ENCODE measurements at places on chromosomes 3 and 15.
A peak's percentile ranks its signal among the peaks of the same experiment; 100 is the strongest.

DNA sequence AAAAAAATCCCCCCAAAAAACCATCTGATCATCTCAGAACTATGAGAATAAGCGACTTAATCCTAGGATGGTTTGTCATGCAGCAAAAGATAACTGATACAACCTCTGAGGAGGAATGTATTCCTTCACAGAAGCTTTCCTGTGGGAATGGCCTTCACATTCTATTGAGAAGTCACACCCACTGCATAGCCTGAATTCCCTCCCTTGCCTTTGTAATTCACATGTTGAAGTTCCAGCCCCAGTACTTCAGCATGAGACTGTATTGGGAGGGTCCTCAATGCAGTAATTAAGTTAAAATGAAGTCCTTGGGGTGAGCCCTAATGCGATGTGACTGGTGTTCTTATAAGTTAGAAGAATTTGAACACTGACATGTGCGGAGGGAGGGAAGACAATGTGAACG is 395.2 kb downstream of the TUSC7 start:
- DNase-seq = no peak
- H3K27me3 ChIP-seq = no peaks in the 10 kb centered on the region
- no peaks in the 10 kb centered on the region for H3K36me3 ChIP-seq
- H3K4me1 ChIP-seq = no peaks in the 10 kb centered on the region
- H3K4me3 ChIP-seq = no peak overlapping the region

- no peak for DNase-seq
- H3K4me1 ChIP-seq = no peaks in the 10 kb centered on the region
These were observed 3.2 kb downstream of the EIF1B start for GRCh38 chr3:40312661-40313226.

DNA sequence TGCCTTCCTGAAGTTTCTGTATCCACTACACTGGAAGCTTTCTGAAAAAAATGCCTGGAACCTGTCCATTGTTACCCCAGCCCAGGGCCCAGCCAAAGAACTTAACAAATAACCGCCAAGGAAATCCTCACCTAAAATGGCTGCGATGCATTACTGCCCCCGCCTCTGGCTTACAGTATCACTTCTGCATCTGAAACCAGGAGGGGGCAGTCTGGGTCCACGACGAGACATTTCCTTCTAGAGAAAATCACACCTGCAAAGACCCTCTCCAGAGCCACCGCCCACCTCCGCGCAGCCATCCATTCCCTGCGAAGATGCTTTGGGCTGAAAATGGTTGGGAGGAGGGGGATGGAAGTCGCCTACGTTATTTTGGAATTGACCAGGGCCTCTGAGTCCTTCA is 22.4 kb upstream of the CELF6 start:
- no peaks in the 10 kb centered on the region for H3K4me1 ChIP-seq
- H3K36me3 ChIP-seq = no peaks in the 10 kb centered on the region
- DNase-seq = no peak
- H3K27ac ChIP-seq = no peak overlapping the region
- no peak overlapping the region for H3K4me3 ChIP-seq

DNA sequence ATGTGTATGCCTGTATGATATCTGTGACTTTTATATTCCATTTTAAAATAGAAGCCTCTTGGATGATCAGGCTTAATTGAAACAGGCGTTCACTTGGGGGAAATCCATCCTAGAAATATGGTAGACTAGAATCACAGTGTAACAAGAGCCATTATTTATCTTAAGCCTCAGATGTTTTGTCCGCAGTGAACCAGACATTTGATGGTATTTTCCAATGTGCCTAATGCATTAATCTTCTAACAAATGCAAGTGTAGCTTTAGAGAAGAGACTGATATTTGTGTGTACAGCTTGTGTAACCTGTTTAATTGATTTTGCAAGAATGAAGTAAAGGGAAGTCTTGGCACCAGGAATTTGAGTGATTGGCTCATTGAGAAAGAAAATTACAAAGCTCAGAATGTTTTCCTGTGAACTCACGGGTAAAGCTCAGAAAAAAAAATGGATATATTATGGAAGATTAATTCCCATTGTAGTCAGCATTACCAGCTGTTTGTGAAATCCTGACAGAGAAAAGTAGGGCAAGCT is 155.7 kb downstream of the SV2B start:
- no peak overlapping the region for H3K27ac ChIP-seq
- no peaks in the 10 kb centered on the region for H3K36me3 ChIP-seq
- no peak overlapping the region for H3K4me3 ChIP-seq
- no peak for DNase-seq
- no peaks in the 10 kb centered on the region for H3K27me3 ChIP-seq
- H3K4me1 ChIP-seq = no peaks in the 10 kb centered on the region

- H3K27me3 ChIP-seq = no peaks in the 10 kb centered on the region
- H3K27ac ChIP-seq = no peak overlapping the region
- no peak overlapping the region for H3K4me3 ChIP-seq
- no peaks in the 10 kb centered on the region for H3K36me3 ChIP-seq
- DNase-seq = no peak
- H3K4me1 ChIP-seq = no peaks in the 10 kb centered on the region
These were observed 201.6 kb upstream of the GOLGA6L4 start for GRCh38 chr15:84033793-84034553.

DNA sequence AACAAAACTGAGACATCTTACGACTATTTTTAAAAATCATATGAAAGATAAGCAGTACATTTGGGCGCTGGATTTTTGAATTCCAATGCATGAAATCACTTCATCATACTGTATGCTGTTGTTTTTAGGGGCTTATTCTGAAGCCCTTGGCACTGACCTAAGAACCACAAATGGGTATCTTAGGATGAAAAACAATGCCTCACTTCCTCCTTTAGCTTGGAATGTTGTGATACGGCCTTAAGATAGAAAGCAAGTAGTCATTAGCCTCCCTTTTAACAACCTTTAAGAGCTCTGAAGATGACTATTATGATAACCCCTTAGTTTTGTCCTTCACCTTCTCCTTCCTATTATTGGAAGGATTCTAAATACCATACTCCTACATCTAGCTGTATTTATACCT is 289.8 kb downstream of the ARPP21 start:
- H3K36me3 ChIP-seq = no peaks in the 10 kb centered on the region
- H3K27ac ChIP-seq = no peak overlapping the region
- no peak for DNase-seq
- H3K4me3 ChIP-seq = no peak overlapping the region
- no peaks in the 10 kb centered on the region for H3K4me1 ChIP-seq

GRCh38 chr3:44280631-44281030 is 38.9 kb downstream of the TOPAZ1 start:
- H3K27ac ChIP-seq = no peak overlapping the region
- H3K4me1 ChIP-seq = no peaks in the 10 kb centered on the region
- no peak for DNase-seq
- H3K36me3 ChIP-seq = no peaks in the 10 kb centered on the region
- no peak overlapping the region for H3K4me3 ChIP-seq
- no peaks in the 10 kb centered on the region for H3K27me3 ChIP-seq

GRCh38 chr3:109071350-109072142 is 46.4 kb downstream of the MORC1 start:
- H3K27ac ChIP-seq = peak overlapping the region; percentile 92
- peaks cover 26% of the 10 kb centered on the region for H3K4me1 ChIP-seq
- no peaks in the 10 kb centered on the region for H3K27me3 ChIP-seq
- H3K36me3 ChIP-seq = 0 out of 2 replicates have a peak, but pooled peaks cover 4% of the 10 kb centered on the region

GRCh38 chr15:85063522-85064079 is 81.9 kb downstream of the PDE8A start:
- no peaks in the 10 kb centered on the region for H3K27me3 ChIP-seq
- H3K27ac ChIP-seq = no peak overlapping the region
- no peak overlapping the region for H3K4me3 ChIP-seq
- H3K4me1 ChIP-seq = no peaks in the 10 kb centered on the region

GRCh38 chr3:156628836-156629618 is 45.4 kb upstream of the TIPARP start:
- no peaks in the 10 kb centered on the region for H3K27me3 ChIP-seq
- H3K4me3 ChIP-seq = no peak overlapping the region
- no peaks in the 10 kb centered on the region for H3K36me3 ChIP-seq
- no peak overlapping the region for H3K27ac ChIP-seq

DNA sequence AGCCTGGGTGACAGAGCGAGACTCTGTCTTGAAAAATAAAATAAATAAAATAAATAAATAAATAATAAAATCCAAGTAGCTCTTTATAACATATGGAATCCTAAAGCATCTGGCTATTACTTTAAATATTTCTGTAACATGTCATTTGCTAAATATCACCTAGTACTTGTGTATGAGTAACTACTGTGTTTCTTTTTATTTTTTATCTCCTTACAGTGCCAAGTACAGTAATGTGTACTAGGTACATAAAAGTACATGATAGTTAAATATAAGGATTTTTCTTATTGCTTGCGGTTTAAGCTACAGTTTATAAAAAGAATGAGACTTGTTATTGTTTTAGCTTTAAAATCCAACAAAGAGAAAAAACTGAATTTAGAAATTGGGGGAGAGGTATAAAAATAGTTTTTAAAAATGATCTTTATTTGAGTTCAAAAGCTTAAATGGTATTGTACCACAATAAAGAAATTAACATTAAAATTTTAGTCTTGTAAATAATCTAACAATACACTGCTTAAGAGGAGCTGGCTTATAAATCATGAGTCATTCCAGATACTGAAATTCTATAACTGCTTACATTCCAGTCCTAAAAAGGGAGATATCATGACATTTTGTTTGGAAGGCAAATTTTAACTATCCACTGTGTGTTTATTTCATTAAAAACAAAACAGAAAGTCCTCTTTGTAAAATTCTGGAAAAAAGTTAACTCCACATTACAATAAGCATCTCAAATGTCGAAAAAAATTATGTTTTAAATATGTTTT is 73.1 kb downstream of the FGF7 start:
- no peak overlapping the region for H3K4me3 ChIP-seq
- H3K27ac ChIP-seq = no peak overlapping the region
- no peak for DNase-seq

DNA sequence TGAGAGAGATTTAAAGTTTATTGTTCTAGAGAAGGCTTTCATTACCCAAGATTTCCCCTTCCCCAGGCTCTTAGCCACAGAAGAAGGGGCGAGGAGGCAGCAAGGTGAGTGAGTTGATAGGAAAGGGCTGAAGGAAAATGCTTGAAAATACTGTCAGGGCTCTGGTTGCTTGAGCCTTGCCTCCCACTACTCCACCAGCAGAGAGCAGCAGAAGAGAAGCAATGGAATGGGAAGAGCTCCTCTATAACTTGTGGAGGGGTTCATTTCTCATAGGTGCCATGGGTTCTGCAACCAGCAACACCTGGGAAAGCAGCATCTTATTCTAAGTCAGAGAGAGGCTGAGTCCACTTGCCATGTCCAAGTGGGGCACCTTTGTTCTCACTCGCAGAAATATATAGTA is 184.0 kb upstream of the CNTN6 start:
- H3K27ac ChIP-seq = no peak overlapping the region
- DNase-seq = no peak
- H3K27me3 ChIP-seq = no peaks in the 10 kb centered on the region
- no peak overlapping the region for H3K4me3 ChIP-seq

DNA sequence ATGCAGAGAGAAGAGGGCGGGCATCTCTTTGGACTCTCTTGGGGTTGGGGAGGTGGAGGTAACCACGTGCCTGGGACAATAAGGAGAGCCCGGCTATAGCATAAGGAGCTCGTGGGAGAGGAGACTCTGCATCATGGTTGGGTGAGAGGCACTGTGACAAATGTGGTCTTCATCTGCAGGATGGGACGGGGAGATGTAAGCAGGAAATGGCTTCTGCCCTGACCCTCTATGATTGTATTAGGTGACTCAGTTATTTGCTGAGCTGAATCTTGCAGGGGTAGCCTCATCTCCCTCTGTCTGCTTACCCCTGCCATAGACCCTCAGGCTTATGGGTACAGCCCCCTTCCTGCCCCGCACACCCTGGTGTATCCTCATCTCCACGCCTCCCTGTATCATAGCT is 48.7 kb downstream of the CORO2B start:
- H3K27me3 ChIP-seq = no peaks in the 10 kb centered on the region
- DNase-seq = no peak
- H3K27ac ChIP-seq = no peak overlapping the region
- no peaks in the 10 kb centered on the region for H3K4me1 ChIP-seq
- no peak overlapping the region for H3K4me3 ChIP-seq

- DNase-seq = peak; percentile 37
- peak overlapping the region; percentile 63 for H3K4me3 ChIP-seq
- no peak overlapping the region for H3K27ac ChIP-seq
- H3K27me3 ChIP-seq = peaks cover 60% of the 10 kb centered on the region
- no peaks in the 10 kb centered on the region for H3K36me3 ChIP-seq
These were observed 4.8 kb upstream of the MECOM start for GRCh38 chr3:169668072-169668956.

- peak; percentile 95 for DNase-seq
- H3K36me3 ChIP-seq = no peaks in the 10 kb centered on the region
- H3K4me3 ChIP-seq = peak overlapping the region; percentile 94
- peak overlapping the region; percentile 89 for H3K27ac ChIP-seq
- peaks cover 10% of the 10 kb centered on the region for H3K27me3 ChIP-seq
- H3K4me1 ChIP-seq = 0 out of 2 replicates have a peak, but pooled peaks cover 9% of the 10 kb centered on the region
These were observed 1.0 kb upstream of the MEX3B start for GRCh38 chr15:82046666-82047452.

GRCh38 chr3:79361748-79362378 is 405.9 kb downstream of the ROBO1 start:
- no peak overlapping the region for H3K27ac ChIP-seq
- peak; percentile 60 for DNase-seq
- no peaks in the 10 kb centered on the region for H3K4me1 ChIP-seq
- H3K27me3 ChIP-seq = no peaks in the 10 kb centered on the region

- no peaks in the 10 kb centered on the region for H3K4me1 ChIP-seq
- DNase-seq = no peak
- H3K27me3 ChIP-seq = no peaks in the 10 kb centered on the region
- no peak overlapping the region for H3K4me3 ChIP-seq
These were observed 11.5 kb upstream of the PRKAR2A start for GRCh38 chr3:48859206-48859605.

GRCh38 chr15:98718426-98719136 is 70.2 kb downstream of the IGF1R start:
- no peak for DNase-seq
- peaks cover 5% of the 10 kb centered on the region for H3K27me3 ChIP-seq
- H3K27ac ChIP-seq = no peak overlapping the region
- no peak overlapping the region for H3K4me3 ChIP-seq
- H3K4me1 ChIP-seq = peaks cover 7% of the 10 kb centered on the region
- H3K36me3 ChIP-seq = no peaks in the 10 kb centered on the region
